ENCODE measurements at places on chromosomes 5 and 9.

DNA sequence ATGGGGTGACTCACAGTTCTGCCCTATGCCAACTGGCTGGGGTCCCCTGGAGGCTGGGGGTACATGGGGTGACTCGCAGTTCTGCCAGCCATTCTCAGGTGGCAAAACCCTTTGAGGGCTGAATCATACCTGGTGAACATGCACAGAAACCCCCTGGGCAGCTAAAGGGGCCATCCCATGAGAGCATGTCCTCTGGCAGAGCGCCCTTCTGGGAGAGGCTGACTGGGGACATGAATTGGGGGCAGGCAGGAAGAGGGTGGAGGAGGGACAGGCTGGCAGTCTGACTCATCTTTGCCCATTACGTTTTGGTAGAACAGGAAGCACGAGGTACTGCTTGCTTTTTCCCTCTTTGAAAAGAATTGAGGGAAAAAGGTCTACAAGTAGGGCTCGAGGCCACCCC lies 16.7 kb downstream of the TRAF1 start:
- DNase-seq, result no peak

- no peak for DNase-seq
Observed at GRCh38 chr5:71747182-71747581, 28.1 kb downstream of the CARTPT start.

GRCh38 chr9:137256362-137256761 lies 1.2 kb downstream of the NELFB start:
- DNase-seq, result no peak

- no peak for DNase-seq
Observed at GRCh38 chr5:135136546-135136945, 102.5 kb upstream of the PITX1 start.

- no peak for DNase-seq
Observed at GRCh38 chr5:39561421-39561820, 136.6 kb upstream of the DAB2 start.
